ENCODE measurements at places on chromosomes 5 and 9. TPM values are rescaled to one million over a fixed set of nuclear protein-coding genes. Genes with fewer than 3 reads are reported as not detected.

DNA sequence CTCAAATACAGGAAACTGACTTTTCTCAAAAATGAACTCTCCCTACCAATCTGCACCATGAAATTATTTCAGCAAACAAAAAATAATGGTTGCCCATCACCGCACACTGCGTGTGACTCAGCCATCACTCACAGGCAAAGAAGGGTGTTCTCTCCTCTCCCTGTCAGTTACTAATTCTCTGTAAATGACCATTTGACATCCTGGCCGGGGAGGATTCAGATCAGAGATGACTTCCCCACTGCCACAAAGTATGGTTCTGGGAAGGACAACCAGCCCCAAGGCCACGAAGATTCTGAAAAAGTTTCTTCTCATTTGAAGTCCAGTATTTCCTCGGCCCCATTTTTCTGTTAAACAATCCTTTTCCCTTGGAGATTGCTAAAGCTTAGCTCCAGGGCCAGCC, 199.4 kb downstream of the AUH start:
- DNase-seq: no peak

Gene RPL7A
- total RNA-seq: 1,825 TPM

GRCh38 chr5:57738301-57738700, 255.7 kb upstream of the ACTBL2 start:
- DNase-seq: no peak

Gene CTXN3
- total RNA-seq: not detected

- DNase-seq: no peak
Observed at GRCh38 chr9:93708289-93708986, 132.1 kb downstream of the PHF2 start.
